ENCODE measurements at places on chromosomes 1 and 21.

DNA sequence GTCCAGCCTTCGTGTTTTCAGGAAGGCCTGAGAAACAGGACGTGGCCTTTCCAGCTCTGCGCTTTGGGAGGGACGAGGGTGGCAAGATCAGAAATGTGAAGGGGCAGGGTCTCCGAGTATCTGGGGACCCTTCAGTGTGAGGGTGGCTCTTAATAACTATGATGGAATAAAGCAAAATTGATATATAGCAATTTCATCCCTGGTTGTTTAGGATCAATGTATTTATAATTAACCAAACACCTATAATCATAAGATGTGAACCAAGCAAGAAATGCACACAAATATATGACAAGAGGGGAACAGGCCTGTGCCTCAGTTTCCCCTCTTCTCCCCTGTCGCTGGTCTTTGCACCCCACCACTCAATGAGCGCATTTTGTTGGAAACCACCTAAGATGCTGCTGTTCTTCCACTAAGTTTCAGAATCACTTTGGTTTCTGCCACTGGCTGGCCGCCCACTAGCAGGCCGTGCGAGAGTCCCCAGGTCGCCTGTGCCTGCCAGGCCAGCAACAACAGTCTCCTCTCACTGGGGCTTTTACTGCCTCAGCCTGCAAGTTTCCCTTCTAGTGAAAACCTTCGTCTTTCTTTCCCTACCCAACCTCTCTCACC is 36.6 kb downstream of the UBASH3A start:
- DNase-seq, result no peak

- DNase-seq, result peak; percentile 92
Observed at GRCh38 chr1:28343405-28343804, 14.6 kb downstream of the MED18 start.

GRCh38 chr1:55321942-55322341 is 106.8 kb upstream of the USP24 start:
- peak; percentile 29 for DNase-seq

DNA sequence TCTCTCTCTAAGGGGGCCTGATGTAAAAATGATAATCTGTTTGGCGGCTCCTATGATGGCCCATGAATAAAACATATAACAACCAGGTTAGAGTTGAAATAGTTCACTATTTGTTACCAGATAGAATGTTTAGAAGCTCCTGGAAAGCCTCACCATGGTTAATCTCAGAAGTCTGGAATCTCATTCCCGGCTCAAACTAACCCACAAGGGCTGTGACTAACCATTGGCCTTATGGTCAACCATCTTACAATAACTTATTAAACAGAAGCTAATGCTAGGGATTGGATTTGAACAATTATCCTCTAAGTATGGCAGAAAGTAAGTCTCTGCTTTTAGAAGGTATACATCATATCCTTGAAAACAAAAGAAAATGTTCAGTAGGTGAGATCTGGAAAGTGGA is 134.1 kb upstream of the ADGRL2 start:
- no peak for DNase-seq

- peak; percentile 45 for DNase-seq
Observed at GRCh38 chr21:15935530-15935929, 205.7 kb downstream of the USP25 start.

GRCh38 chr1:235873045-235873444 is 6.3 kb upstream of the LYST start:
- DNase-seq, result no peak

DNA sequence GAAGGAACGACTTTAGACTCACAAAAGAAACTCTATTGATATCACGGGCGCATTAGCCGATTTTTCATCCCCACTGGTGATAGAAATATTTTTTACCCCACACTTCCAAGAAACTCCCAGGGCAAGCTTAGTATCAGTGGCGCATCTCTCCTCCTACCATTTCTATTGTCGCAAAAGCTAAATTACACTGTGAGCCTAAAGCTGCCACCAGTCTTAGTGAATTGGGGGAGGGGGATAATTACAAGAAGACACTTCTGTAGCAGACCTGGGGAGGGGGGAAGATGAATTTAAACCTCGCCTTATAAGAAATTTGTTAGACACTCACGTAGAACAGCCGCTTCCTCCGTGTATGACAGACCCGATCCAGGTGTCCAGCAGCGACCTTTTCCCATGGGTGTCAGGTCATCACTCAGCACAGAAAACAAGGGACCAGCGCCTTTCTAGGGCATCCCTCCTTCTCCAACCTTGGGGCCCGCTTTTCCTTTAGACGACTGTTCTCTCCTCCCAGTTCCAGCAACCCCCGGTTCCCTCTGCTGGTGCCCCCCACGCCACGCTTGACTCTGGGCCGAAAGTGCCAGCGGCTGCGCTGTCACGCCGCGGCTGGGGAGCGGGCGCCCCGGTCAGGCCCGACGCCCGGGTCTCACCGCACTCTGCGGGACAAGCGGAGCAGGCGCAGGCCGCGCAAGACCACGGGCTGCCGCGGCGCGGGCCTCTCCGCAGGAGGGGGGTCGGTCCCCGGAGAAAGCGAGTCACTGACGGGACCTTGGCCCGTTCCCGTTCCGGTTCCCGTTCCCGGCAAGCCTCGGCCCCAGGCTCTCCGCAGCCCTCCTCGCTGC is 821 bp downstream of the PHC2 start:
- no peak for DNase-seq

- no peak for DNase-seq
Observed at GRCh38 chr1:165629151-165629550, 1.9 kb upstream of the MGST3 start.

GRCh38 chr1:12662556-12662955 is 18.7 kb downstream of the AADACL4 start:
- DNase-seq, result no peak

GRCh38 chr1:201706109-201706508 is 122.8 kb upstream of the IPO9 start:
- no peak for DNase-seq

GRCh38 chr1:160746836-160747500 is 7.9 kb downstream of the SLAMF7 start:
- no peak for DNase-seq

GRCh38 chr1:41045740-41046139 is 24.2 kb upstream of the SLFNL1 start:
- peak; percentile 97 for DNase-seq

DNA sequence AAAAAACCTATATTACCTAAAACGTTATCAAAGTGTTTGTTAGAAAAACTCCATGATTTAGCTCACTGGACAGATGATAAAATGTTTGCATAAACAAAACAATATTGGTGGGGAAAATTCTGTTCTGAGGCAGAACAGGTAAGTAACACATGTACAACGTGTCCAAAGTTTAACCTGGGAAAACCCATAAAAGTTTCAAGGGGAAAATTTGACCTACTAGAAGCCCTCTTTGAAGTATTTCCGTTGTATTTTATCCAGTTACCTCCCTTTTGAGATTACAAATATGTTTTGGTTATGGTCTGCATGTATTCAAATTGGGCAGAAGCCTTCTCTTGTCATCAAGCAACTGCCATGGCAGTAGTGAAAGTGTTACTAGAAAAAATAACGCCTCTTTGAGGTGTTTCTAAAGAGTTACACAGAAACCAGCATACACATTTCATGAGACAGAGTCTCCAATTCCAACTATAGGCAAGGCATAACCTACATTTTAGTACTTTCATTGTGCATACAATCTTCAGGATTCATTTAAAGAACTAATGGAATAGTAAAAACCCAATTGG is 58.0 kb upstream of the PDC start:
- no peak for DNase-seq

DNA sequence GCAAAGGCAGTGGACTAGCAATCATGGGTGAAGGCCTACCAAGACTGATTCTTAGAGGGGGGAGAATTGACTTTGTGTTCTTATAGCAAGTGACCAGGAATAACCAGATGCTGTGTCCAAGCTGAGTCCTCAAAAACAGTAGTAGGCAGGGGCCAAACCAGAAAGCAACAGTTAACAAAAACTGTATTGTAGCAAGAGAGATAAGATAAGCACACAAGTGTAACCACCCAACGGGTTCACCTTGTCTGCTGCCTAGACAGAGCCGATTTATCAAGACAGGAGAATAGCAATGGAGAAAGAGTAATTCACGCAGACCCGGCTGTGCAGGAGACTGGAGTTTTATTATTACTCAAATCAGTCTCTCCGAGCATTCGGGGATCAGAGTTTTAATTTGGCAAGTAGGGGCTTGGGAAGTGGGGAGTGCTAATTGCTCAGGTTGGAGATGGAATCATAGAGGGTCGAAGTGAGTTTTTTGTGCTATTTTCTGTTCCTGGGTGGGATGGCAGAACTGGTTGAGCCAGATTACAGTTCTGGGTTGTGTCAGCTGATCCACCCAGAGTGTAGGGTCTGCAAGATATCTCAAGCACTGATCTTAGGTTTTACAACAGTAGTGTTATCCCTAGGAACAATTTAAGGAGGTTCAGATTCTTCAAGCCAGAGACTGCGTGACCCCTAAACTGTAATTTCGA is 8.3 kb upstream of the CSRP1 start:
- no peak for DNase-seq

GRCh38 chr1:194309697-194310096 is 1123.3 kb upstream of the B3GALT2 start:
- DNase-seq, result no peak

- DNase-seq, result peak; percentile 72
Observed at GRCh38 chr1:221331273-221332183, 410.4 kb downstream of the DUSP10 start.

GRCh38 chr1:32650248-32650751 is at the start of gene ZBTB8OS:
Gene ZBTB8OS, minus strand, starts transcription at chr1:32650550. Its CDS starts 21 bp downstream, at chr1:32650529.
- DNase-seq, result peak; percentile 93

GRCh38 chr1:229068270-229068987 is 202.5 kb upstream of the RAB4A start:
- DNase-seq, result no peak

DNA sequence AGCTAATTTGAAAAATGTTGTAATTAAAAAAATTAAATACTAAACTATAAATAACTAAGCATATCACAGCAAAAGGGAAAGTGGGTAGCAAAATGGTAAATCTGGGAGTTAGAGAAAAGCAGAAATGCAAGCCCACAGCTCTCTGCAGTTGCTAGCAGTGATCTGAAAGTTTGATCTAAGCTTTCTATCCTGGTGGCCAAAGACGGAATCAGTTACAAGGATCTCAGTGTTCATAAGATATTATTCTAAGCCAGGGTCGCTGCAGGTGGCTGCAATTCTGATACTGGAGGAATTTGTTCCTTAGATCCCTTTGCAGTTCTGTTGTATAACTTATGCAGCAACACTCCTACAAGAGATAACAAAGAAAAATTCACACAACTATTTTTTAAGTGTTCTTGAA is 363.7 kb downstream of the SETD4 start:
- no peak for DNase-seq

- no peak for DNase-seq
Observed at GRCh38 chr1:39384305-39384704, 107.1 kb upstream of the BMP8A start.

GRCh38 chr1:15908597-15908996 is 61.1 kb downstream of the SPEN start:
- no peak for DNase-seq

DNA sequence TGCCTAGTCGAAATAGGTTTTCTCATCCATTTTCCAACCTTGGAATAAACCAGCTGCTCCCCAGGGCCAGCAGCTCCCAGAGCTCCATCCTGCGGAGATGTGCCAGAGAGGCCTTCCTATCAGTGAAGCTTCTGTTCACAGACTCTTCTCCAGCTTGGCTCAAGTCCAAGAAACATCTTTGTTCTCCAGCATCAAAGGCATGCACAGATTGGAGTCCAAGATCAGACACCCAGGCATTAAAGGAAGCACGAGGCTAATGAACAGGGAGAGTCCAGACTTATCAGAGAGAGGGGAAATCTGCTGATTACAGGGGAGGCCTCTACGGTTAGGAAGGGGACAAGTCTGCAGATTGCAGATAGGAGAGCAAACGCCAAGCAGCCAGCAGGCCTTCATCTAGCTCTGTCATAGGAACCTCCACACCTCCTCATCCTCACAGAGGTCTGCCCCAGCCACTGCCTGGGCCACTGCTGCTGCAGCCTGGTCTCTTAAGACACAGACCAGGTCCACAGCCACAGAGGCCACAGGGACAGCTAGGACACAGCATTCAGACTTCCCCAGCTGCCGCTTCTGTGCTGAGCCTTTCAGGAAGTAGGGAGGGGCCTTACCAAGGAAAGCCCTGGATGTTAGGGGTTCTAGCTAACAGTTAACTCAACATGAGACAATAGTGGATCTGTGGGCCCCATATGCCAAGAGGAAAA is 3.4 kb downstream of the PRR9 start:
- DNase-seq, result no peak

- peak; percentile 38 for DNase-seq
Observed at GRCh38 chr1:55362558-55362957, 147.4 kb upstream of the USP24 start.

- peak; percentile 61 for DNase-seq
Observed at GRCh38 chr1:63612564-63612963, 19.4 kb downstream of the PGM1 start.

GRCh38 chr1:23354245-23354644 is 10.2 kb upstream of the HNRNPR start:
- DNase-seq, result no peak

DNA sequence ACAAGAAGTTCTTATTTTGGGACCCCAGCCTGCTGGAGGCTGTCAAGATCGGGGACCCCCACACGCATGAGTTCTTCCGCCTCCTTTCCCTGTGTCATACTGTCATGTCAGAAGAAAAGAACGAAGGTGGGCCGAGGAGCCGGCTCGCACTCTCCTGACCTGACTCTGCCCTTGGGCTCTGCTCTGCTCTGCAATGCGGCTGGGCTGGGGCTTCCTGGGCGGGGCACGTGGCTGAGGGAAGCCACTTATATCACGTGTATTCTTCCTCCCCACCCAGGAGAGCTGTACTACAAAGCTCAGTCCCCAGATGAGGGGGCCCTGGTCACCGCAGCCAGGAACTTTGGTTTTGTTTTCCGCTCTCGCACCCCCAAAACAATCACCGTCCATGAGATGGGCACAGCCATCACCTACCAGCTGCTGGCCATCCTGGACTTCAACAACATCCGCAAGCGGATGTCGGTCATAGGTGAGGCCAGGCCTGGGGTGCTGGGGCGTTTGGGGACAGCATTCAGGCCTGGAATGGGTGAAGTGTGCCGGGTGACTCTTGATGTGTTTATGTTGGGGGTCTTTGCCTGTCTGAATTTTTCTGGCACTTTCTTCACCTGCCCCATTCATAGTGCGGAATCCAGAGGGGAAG is 17.6 kb downstream of the ATP8B2 start:
- no peak for DNase-seq

DNA sequence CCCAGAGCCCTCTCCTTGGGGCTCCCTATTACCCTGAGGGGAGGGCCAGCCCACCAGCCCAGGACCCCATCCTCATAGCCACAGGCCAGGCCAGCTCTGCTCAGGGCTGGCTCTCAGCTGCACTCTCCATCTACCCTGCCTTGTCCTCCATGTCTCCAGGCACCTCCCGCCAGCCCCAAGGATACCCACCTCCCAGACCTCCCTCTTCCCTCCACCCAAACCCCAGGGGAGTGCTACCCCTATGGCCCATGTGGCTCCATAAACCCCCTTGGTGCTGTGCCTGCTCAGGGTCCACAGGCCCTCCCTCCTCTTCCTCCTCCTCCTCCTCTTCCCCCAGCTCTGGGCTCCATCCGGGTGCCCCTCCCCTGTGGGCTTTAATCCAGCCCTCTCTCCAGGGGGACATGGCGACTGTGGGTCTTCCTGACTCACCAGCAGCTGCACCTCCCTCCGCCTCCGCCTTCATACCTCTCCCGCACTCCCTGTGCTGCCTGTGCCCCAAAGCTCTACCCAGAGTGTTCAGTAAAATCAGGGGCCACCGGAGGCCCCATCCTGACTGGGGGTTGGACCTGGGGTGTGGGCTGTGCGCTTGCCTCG is 9.1 kb downstream of the YBEY start:
- no peak for DNase-seq
